ENCODE measurements at places on chromosomes 3 and 15.
A peak's percentile ranks its signal among the peaks of the same experiment; 100 is the strongest.

DNA sequence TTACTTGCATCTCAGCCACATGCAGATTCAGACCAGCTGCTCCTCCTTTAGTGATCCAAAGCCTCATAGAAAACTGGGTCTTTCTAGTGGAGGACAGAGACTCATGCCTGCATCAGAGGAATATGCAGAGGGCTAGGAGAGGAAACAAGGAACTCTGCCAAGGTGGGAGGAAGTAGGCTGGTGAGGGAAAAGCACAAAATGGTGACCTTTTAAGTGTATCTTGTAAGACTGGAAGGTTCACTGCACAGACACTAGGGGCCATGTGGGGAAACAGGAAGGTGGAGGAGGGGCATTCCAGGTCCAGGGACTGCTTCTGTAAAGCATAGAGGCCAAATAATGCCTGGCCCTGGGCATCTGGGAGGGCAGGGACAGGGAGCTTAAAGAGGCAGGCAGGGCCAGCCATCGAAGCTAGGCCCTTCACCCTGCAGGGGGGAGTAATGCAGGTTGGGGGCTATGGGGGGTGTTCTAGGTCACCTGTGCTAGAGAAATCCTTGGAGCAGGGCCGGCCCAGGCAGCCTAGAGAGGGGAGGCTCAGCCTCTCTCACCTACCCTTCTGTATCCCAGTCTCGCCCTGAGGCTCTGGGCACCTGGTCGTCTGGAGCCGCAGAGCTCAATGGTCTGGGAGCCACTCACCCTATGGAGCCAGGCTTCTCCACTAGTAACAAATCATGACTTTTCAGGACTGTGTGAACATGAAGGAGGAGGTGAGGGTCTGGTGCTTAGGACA, 117.7 kb downstream of the DNAJB8 start:
- peak; percentile 25 for DNase-seq

DNA sequence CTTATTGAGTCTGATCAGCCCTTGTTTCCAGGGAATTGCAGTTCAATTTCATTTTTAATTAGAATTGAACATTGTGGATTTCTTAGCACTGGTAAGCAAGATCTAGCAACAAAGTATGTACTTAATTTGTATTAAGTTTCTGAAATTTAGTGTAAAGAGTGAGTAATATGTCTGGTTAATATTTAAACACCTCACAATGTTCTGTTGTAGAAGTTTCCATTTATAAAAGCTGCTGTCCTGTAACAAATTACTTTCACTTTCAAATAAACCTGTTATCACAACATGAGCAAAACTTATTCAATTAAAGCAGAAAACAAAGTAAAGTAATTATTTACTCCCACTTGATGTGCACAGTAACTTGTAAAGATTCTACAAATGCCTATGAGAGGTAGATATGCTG, 448.5 kb downstream of the NAALADL2 start:
- no peak for DNase-seq

DNA sequence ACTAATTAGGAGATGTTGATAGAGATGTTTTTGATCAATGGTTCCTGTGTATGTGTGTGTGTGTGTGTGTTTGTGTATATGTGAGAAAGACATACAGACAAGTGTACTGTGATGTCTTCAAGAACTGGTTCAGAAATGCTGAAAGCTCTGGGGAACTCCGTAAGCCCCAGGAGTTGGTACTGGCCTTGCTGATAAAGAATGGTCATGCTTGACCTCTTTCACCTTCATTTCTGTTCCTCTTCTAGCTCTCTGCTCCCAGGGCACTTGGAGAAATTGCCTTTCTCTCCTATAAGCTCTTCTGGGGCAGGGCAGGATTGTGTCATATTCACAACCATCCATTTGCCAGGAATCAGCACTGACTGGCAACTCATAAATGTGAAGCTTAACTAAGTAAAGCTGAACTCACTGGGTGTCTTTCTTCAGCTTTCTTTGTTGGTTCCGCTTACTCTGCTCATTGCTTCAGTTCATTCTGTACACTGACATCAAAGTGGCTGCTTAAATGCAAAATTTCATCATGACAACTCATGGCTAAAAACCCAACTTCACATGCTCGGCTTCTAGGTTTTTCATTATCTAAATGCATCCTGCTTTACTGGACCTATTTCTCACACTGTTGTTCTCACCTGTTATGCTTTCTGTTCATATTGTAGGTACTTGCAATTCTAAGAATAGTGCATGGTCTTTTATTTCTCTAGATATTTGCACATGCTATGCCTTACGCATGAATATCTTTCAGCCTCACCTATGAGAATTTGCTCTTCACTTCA, 162.1 kb upstream of the LYSMD4 start:
- no peak for DNase-seq

DNA sequence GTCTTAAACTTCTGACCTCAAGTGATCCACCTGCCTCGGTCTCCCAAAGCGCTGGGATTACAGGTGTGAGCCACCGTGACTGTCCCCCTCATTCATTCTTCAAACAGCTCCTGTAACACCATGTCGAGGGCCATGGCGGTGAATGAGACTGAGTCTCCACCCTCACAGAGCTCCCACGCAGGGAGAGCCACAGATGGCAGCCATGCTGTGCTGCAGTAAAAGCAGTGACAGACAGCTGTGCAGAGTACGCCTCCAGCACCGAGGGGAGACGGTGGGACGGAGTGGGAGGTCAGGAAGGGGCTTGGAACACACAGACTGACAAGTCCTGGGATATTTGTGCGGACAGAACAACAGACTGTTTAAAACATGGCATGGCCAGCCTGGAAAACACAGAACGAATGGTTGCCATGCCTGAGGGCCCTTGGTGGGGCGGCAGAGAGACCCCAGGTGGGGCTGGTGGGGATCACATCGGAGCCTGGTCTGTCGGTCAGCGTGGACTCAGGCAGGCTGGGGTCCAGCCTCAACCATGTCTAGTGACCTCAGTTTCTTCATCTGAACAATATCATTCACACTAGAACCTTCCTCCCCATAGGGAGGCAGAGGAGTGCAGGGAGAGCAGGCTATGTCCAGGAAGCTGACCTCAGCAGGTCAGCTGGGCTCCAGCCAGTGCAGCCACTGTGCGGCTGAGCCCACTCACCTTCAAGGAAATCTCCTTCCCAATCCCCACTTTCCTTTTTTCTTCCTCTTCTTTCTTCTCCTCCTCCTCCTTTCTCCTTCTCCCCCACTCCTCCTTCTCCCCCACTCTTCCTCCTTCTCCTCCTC, 20.6 kb upstream of the LCTL start:
- DNase-seq: no peak

DNA sequence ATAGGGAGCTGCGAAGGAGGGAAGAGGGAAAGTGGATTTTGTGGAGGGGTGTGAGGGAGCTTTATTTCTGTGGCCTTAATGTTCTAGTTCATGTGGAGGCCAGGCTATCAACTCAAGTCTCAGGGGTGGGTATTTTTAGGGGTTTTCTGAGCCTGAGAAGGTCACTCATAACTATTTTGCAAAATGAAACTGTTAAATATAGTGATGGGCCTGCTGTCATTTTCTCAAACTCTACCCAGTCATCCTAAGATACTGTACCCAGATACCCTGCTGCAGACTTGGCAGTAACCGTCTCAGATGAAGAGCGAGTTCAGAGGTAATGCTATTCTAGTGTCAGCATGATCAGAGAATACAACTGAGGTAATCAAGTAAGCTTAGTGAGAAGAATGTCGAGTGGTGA, 545.0 kb upstream of the TBL1XR1 start:
- no peak for DNase-seq

- no peak for DNase-seq
These were observed 151.8 kb upstream of the HES1 start for GRCh38 chr3:193983846-193984818.

DNA sequence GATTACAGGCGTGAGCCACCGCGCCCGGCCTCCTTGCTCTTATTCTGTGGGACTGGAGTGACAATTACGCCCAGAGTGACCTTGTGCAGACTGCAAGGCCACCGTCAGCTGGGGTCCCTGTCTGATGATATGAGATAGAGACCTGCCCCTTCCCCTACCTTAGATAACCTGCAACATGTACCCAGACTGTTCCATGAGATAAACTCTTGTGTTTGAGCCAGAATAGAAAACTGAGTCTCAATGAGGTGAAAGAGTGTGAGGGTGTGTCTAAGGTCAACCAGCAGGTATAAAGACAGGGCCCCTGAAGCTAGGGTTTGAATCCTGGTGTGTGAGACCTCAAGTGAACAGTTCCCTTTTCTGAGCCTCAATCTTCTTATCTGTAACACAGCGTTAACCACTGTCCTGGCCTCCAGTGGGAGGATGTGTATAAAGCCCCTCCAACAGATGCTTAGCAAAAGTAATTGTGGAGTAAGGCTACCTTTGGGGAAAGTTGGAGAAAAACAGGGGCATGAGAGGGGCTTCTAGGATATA, 6.0 kb downstream of the TADA3 start:
- DNase-seq: no peak

All from renal cortex interstitium (tissue), 15 donors.